CD4-positive, alpha-beta T cell treated with Interleukin-1 beta for 1 hour (primary cell): ENCODE measurements at places on chromosomes 6 and 20.

DNA sequence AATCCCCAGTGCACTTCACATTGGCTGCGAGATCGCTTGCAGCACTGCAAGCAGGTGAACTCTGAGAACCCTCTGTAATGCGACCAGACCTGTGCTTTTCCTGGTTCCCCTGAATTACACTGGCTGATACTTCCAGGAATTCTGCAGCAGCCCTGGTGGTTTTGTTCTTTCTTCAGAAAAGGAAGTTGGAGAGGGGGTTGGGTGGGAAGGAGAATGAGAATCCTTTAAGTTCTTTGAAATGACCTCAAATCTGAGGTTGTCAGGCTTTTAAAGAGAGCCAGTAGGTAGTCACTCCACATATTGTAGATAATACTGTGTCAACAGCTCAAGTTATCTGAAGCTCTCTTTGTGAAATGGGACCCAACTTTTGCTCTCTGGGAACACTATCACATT lies 62.4 kb downstream of the GCNT2 start:
- no peak for DNase-seq

DNA sequence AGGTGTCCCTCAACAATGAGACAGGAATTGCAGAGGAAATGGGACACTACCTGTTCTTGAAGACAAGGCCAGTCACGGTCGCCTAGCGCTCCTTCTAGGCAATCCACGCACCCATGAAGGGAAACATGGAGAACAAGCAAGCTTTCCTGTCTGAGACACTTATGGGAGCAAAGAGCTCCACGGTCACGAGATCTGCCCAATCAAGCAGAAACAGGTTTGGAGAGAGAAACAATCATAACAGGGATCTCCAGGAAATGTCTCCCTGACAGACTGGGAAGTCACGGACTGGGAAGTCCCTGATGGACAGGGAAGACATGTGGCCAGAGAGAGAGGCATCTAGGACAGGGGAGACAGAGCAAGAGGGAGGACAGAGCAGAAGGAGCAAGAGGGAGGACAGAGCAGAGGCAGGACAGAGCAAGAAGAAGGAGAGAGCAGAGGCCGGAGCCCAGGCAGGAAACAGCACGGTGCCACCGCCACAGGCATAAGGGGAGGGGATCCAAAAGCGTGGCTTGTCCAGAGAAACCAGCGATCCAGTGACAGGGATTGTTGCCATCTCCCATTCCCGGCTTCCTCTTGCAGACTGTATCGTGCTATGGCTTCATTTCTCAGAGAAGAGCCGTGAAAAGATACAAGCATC lies 167.8 kb upstream of the ZNF337 start:
- no peak for DNase-seq

- no peak for DNase-seq
Observed at GRCh38 chr6:27836141-27836782, 75.9 kb downstream of the OR2B2 start.

GRCh38 chr20:11952639-11953038 lies 34.9 kb downstream of the BTBD3 start:
- no peak for DNase-seq

DNA sequence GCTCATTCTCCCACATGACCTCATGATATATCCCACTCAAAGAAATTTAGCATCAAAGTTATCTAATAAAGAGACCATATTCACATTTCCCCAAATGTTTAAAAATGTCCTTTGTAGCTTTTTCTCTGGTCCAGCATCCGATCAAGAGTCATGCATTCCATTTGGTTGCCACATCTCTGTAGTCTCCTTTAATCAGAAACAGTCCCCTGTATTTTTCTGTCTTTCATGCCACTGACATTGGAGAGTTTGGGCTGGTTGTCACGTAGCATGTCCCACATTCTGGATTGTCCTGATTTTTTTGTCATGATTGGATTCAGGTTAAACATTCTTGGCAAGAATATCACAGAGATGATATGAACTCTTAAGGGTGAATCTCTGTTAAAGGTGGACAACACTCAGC lies 55.7 kb downstream of the SNX5 start:
- DNase-seq, result no peak

DNA sequence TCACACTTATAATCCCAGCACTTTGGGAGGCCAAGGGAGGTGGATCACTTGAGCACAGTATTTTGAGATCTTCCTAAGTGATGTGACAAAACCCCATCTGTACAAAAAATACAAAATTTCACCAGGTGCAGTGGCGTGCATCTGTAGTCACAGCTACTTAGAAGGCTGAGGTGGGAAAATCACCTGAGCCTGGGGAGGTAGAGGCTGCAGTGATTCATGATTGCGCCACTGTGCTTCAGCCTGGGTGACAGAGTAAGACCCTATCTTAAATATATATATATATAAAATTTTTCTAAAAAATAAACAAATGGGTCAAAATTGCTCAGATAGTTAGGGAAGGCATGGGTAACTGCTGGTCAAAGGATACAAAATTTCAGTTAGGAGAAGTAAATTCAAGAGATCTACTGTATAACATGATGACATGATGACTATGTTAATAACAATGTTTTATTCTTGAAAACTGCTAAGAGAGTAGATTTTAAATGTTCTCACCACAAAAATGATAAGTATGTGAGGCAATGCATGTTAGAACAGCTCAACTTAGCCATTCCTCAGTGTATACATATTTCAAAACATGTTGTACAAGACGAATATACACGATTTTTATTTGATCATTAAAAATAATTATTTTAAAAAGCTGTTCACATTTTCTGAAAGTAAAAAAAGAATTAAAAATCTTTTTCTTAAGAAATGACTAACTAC lies 24.4 kb downstream of the TBC1D32 start:
- DNase-seq, result no peak

- no peak for DNase-seq
Observed at GRCh38 chr6:82176616-82177015, 70.9 kb downstream of the IBTK start.

- no peak for DNase-seq
Observed at GRCh38 chr6:67802771-67803170, 832.3 kb upstream of the ADGRB3 start.

DNA sequence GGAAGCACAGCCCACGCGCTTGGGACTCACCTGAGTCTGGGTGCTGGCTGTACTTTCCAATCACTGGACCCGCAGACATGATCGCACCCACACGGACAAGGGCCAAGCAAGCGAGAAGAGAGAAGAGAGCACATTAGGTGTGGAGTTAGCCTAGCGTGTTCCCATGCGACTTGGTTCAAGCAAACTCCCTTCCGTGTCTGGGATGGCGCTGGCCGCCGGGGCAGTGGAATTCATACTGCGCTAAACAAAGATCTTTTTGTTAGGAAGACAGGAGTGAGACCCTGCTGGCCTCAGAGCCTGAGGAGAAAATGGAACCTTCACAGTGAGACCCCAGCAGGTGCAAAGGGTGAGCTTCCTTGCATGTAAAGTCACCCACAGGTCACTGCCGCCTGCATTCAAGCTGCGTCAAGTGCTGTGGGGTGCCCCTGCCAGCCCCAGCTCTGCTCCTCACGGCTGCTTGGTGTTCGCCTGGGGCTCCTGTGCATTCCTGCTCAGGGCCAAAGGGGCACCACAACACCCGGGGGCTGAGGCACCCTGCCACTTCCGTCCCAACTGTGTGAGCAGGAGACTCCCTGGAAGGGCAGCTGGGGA lies 26.4 kb downstream of the PSMG4 start:
- no peak for DNase-seq

- no peak for DNase-seq
Observed at GRCh38 chr20:35034145-35034544, 58.5 kb downstream of the TRPC4AP start.

DNA sequence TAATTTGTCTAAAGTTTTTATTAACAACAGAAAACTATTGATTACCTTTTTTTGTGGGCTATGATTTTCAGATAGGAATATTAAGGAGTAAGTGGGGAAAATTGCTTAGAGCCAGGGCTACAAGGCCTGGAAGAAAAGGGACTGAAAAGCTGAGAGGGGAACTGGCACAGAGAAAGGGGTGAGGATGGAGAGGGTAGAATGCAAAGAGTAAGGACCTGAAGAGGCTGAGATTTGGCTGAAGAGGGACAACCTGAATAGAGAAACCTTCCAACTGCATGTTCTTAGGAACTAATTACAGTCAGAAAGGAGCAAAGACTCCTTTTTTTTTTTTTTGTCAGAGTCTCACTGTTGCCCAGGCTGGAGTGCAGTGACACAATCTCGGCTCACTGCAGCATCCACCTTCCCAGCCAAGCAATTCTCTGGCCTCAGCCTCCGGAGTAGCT lies 16.7 kb downstream of the BTN2A1 start:
- no peak for DNase-seq

- DNase-seq, result no peak
Observed at GRCh38 chr6:6414931-6415330, 94.5 kb upstream of the F13A1 start.

DNA sequence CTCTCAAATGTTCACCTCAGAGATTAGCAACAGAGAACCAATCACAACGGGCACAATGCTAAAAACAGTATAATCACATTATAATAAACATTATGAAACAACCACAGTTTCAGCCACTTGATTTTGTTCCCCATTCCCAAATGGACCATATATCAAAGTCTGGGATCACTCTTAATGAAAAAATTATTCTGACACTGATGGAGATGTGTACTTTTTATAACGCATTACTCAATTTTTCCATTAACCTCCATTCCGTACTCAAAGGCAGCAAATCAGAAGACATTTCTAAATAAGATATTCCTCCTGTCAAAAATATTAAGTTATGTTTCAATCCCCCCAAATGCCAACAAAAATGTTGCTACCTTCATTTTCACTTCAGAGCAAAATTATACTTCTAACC lies 2.8 kb downstream of the CPNE1 start:
- no peak for DNase-seq

DNA sequence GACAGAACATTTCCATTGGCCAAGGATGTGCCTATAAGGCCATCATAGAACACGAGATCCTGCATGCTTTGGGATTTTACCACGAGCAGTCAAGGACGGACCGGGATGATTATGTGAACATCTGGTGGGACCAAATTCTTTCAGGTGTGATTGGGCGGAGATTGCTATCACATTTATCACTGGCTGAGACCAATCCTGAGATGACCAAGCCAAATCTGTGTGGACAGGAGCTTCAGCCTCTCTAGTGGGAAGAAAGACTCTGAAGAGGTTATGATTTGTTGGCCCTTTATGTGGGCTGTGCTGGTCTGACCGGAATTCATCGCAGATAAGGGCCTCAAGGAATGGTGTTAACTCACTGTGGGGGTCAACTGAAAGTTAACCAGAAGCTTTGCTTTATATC lies 26.4 kb downstream of the MEP1A start:
- DNase-seq, result no peak

DNA sequence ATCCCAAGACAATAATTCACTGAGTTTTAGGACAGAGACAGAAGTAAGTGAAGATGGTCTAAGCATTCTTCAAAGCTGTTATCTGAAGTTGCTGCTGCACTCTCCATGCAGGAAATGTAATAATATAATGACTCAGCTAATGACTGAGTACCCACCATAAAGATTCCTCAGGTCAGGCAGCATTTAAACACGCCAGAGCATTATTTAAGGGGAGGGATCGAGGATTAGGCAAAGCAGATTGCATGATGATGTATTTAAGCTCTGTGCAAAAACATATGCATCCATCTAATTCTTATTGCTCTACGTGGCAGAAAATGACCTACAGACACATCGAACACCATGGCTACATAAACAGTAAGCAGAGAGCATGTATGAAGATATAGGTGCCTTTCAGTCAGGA lies 216.4 kb downstream of the UNC5CL start:
- DNase-seq, result no peak

GRCh38 chr6:127497410-127497809 lies 21.7 kb downstream of the MTCL3 start:
- DNase-seq, result no peak

GRCh38 chr6:170535004-170535403 lies 18.1 kb downstream of the PSMB1 start:
- DNase-seq, result no peak

- no peak for DNase-seq
Observed at GRCh38 chr6:32989368-32989767, 20.0 kb downstream of the HLA-DOA start.

DNA sequence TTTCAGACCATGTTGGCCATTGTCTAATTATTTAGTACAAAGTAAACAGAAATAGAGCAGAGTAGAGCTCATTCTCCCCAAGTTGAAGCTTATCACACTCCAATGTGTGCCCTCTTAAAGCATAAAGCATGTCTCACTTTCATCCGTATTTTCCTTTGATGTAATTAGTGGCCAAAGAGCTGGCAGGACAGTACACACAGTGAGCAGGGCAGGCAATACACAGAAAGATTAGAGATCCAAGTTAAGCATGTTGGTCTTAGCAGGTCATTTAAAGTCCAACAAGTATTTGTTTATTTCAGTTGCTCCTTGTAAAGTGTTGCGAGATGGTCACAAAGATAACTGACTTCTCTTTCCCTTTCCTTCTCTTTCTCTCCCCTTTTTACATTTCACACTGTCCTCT lies 47.2 kb downstream of the RFX6 start:
- DNase-seq, result no peak

GRCh38 chr6:118571121-118571520 lies 23.0 kb downstream of the PLN start:
- no peak for DNase-seq

DNA sequence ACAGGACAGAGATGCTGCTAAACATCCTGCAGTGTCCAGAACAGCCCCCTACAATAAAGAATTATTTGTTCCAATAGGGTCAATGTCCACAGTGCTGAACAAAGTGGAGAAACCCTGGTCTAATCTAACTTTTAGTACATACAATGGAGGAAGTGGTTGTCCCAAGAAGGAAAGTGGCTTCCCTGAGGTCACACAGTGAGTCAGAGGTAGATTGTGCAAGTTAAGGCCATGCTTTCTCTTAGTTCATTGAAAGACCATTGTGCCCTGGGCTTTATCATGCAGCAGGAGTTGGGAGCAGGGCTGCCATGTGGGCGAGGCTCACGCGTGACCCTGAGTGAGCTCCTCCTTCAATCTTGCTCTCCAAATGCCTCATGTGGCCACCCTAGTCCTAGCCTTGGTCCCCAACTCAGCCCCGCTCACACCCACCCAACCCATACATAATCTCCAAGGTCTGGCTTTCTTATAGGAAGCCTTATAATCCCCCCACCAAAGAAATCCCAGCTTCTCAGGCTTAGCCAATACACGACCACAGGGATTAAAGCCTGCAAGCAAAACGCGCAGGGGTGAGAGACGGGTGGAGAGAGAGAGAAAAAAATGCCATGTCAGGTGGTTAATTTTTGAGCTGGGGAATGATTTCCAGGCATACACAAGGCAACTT lies 19.9 kb downstream of the SLC13A3 start:
- no peak for DNase-seq

DNA sequence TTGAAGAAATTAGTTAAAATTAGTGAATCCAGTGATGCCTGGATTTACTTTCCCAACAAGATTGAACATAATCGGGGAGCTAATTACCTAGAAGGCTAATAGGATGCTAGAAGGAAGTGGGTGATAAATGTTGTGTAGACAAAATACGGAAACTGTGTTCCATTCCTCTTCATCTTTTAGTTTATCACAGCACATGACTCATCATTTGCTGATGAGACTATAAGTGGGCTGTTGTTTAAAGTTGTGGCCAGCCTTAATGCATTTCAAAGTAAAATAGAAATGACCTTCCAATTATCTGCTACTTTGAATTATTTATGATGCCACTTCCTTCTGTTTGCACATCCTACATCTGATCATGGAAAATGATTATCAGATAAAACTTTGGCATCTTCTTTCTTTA lies 43.4 kb downstream of the OGFRL1 start:
- DNase-seq, result no peak
